ENCODE measurements at places on chromosomes 11 and 22.
A peak's percentile ranks its signal among the peaks of the same experiment; 100 is the strongest.

DNA sequence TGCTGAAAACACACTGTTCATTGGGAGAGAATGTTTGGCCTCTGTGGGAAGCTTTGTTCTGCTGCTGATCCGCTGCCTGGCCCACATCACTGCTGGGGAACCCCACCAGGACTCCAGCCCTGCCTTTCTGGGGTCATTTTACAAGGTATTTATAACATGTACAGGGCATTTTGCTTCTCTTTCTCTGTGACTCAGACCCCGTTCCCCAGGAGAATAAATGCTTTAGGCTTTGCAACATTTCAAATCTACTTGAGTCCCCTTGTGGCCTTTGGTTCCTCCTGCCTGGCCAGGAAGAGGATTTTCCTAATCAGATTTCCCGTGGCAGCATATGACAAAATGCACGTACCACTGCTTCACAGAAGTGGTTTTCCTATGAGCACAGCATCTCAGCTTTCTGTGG lies 43.0 kb downstream of the BTG4 start:
- no peak for DNase-seq

- no peak for DNase-seq
These were observed 75.6 kb downstream of the SNX19 start for GRCh38 chr11:130840679-130841078.

DNA sequence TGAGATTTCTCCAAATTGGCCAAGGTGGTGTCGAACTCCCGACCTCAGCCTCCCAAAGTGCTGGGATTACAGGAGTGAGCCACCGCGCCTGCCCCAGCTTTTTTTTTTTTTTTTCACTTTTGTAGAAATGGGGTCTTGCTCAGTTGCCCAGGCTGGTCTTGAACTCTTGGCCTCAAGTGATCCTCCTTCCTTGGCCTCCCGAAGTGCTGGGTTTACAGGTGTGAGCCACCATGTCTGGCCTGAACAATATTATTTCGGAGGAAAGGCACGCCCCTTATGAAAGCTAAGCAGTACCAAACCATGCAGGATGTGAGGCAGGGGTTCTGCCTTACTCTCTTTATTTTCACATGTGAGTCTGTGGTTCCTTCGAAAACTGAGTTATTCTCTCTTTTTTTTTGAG lies 16.1 kb downstream of the MTCH2 start:
- no peak for DNase-seq

DNA sequence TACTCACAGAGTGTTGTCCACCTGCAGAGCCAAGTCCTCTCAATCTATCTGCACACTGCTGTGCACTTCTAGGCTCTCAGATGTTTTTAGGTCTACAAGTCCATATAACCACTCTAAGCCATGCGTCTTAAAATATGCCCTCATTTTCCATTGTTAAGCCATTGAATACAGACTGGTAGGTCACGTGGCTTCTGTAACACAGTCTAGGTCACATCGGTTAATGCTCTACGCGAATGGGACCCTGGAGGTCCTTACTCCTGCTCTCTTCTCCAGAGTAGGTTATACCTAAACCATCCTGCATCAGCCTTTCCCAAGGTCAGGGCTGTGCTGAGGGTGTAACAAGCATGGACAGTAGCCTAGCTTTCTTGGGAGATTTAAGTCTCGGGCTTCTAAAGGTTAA lies 819 bp downstream of the JAML start:
- DNase-seq: no peak

GRCh38 chr11:115409691-115410220 lies 94.5 kb downstream of the CADM1 start:
- DNase-seq: peak; percentile 98

GRCh38 chr22:42734406-42734805 lies 13.7 kb upstream of the A4GALT start:
- no peak for DNase-seq

DNA sequence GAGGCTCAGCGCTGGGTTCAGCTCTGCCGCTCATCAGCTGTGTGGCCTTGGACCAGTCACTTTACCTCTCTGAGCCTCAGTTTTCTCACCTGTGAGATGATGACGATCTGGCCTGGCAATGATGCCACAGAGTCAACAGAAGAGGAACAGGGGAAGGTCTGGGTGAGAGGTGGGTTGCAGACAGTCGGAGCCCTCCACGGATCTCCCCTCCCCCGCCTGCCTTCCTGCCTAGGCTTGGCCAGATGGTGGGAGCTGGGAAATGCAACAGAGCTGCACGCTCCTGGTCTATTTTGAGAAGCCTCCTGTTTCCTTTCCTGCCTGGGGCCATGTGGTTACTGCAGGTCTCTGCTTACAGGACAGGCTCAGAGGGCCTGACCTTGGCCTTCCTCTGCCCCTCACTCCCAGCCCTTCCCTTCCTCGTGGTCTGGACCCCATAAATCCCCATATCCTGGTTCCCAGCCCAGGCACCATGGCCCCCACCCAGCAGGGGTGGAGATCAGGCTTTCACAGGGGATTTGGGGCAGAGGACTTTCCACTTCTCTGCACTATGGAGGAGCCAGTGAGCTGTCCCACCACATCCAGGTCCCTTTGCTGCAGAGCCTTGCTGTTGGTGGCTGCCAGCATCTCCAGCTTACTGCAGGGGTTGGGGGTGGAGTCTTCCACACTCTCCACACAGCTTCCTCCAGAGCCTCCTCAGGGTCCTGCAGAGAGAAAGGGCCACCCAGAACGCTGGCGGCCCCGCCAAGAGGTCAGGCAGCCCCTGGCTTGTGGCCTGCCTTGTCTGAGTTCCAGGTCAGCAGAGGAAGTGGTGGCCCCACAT lies 46.9 kb downstream of the C11orf96 start:
- no peak for DNase-seq

DNA sequence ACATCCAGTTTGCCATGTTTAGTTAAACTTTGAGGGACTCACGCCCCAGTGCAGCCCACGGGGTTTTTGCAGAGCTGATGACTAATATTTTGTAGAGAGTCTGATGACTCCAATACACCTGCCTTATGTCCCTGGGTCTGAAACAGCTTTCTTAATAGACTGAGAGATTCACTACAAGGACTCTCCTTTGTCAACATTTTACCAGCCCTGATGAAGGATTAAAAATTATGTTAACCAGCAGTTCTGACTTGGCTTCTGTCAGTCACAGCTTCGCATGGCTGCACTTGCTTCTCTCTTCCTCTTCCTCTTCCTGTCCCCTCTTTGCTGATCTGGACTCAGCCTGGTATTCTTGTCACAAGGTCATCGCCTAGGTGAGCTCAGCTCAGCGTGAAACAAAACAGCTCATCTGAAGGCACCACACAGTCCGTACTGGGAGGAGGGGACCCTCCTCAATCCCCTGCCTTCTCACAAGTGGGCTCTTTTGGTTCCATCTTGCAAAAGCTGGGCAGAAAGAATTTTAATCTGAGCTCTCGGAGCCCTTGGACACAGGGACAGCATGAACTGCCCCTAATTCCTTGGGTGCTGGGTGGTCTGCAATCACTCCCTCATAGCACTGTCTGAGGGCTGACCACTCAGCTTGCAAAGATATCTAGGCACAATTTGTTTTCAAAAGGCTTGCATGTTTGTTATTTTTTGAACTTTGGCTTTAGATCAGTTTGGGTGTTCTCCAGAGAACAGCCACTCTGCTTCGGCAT lies 38.1 kb upstream of the POU2AF1 start:
- no peak for DNase-seq

DNA sequence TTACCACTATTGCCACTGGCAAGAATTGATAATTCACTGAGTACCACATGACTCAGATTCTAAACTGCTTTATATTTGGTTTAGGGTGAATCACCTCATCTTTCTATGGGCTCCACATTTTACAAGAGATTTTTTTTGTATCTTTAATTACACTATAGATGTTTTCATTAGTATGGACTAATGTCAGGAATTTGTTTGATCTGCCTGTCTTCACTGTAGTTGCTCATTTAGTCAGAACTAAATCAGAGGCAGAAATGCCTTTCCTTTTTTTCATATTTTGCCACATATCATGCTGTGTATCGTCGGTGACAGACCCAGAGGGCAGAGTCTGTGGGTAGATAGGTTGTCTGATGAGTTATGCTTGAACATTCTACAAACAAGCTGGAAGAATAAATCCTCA lies 524.1 kb downstream of the METTL15 start:
- no peak for DNase-seq

DNA sequence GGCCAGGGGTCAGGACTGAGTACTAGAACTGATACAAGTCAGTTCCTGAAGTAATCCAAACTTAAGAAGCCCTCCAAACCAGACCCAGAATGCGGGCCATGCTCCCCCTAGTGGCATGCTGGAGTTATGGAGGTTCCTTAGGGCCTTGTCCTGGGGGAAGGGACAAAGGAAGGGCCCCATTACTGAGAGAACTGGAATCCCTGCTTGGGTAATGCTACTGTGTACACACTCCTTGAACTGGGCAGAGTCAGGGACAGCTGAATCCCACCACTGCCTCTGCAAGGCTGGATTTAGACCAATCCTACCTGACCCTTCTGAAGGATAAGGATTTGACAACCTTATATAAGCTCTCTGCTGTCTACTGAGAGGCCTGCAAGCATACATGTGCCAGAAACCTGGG lies 97.3 kb upstream of the AKIP1 start:
- DNase-seq: peak; percentile 73
